Small intestine (tissue), 16 donors: ENCODE measurements at places on chromosomes 12 and 14.

DNA sequence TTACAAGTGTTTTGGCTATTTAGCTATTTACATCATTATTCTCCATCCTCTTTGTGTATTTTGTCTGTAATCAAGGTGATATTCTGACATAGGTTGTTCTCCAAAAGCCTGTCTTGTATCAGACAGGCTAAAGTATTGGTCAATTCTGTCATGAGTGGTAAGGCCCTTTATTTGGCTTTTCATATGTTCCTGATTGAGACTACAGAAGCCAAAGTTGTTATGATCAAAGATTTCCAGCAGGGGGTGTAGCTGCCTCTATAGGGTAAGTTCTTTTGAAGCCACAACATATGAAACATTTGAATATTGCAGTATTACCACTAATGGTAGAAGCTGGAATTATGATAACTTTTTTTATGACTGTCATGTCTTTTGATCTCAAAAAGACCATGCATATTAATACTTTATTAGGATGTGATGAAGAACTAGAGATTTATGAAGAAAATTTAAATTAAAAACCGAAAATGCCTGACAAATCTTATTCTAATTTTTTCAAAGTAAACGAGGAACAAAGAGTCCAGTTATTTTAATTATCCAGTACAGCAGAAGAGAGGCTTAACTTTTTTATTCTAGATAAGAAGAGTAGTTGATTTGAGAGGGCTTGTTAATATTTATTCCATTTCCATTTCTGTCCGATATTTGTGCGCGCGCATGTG, 3.4 kb upstream of the ARHGAP5 start:
- peak; percentile 86 for DNase-seq

- no peak for DNase-seq
These were observed 36.2 kb downstream of the ETV6 start for GRCh38 chr12:11685716-11686115.

DNA sequence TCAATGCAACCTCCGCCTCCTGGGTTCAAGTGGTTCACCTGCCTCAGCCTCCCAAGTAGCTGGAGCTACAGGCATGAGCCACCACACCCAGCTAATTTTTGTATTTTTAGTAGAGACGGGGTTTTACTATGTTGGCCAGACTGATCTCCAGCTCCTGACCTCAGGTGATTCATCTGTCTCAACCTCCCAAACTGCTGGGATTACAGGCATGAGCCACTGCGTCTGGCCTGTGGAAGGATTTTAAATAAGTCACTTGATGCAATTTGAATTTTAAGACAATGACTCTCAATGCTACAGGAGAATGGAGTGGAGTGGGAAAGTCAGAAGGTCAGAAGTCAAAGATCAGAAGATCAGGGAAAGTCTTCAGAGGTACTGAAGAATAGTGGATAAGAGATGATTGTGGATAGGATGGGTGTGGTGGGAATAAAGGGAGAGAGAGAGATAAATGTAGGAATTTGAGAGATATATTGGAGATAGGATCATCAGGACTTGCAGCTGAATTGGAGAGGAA, 15.4 kb downstream of the TMEM52B start:
- no peak for DNase-seq

DNA sequence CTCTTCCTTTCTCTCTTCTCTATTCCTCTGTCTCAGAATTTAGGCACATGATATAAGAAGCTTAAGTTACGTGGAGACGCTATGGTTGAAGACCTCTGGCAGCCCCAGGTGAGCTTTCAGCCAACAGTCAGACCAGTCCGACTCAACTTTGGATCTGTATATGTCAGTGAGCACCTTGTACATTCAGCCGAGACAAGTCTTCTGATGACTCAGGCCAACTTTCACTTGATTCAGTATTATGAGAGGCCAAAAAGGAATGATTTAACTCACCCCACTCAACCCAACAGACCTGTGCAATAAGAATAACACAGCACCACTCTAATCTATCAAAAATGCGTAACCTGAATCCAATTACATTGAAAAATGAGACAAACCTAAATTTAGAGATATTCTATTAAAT, 47.5 kb upstream of the FOXG1 start:
- no peak for DNase-seq

DNA sequence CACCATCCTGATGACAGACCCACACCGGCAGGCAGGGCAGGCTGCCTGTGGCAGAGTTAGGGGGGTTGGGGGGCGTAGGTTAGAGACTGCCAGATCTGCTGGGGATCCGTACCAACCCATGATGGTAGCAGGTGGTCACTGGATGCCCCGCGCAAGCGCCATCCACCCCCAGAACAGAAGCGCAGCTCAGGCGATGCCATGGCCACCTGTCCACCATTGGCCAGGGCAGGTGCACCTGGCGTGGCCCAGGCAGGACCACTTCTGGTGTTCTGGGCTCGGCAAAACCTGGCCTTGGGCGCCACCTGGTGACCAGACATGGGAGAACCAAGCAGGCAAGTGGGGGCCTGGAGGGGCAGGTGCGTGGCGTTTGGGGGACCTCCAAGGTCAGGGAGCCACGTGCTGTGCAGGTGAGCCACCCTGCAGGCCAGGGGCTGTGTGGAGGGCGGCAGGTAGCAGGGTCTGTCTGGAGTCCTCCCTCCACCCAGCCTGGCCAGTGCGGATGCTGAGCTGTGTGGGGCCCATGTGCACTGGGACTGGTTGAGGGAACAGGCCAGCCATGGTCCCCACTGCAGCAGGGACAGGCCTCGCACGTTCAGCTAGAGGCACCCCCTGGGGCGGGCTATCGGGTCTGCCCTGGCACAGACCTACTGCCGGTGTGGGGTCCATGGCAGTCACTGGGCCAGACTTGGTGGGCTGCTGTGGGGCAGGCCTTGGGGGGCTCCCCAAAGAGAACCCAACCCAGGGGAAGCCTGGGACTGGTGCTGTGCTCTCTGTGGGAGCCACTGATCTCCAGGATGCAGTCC, 15.6 kb downstream of the BAG5 start:
- peak; percentile 55 for DNase-seq

- DNase-seq = peak; percentile 41
These were observed 1.4 kb downstream of the HMGA2 start for GRCh38 chr12:65825507-65826352.

- no peak for DNase-seq
These were observed 163.4 kb downstream of the DPF3 start for GRCh38 chr14:72730468-72730867.

GRCh38 chr12:63893170-63893569, 48.7 kb downstream of the SRGAP1 start:
- no peak for DNase-seq

GRCh38 chr12:50322206-50322605, 38.9 kb upstream of the LIMA1 start:
- peak; percentile 60 for DNase-seq

DNA sequence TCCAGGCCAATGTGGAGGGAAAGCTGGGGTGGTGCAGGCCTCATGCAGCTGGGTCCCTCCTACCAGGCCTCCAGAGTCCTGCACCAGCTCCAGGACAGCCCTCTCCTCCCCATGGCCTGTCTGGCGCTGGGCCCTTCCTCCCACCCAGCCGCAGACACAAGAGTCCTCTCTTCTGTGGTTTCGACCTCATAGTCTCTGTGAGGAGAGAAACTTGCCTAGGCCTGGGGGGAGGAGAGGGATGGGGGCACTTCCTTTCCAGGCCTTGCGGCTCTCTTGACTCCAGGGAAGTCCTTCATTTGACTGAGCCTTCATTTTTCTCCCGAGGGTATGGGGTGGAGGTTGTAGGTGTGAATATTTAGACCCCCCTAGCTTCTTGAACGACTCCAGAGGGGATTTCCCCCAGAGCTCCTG, 2.3 kb downstream of the MMP14 start:
- no peak for DNase-seq

DNA sequence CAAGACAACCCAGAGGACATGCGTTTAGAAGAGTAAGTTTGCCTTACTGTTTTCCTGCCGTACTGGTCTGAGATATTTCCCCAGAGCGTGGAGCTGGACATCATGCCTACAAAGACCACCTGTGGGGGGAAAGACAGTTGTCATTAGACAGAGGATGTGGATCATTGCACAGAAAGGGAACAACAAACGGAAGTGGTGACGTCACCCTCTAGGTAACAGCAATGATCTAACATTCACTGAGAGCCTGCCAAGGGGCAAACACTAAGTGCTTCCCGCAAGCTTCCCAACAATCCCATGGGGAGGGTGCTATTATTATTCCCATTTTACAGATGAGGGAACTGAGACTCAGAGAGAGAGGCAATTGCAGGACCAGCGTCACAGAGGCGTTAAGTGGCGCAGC, 48.5 kb downstream of the SVOP start:
- no peak for DNase-seq

DNA sequence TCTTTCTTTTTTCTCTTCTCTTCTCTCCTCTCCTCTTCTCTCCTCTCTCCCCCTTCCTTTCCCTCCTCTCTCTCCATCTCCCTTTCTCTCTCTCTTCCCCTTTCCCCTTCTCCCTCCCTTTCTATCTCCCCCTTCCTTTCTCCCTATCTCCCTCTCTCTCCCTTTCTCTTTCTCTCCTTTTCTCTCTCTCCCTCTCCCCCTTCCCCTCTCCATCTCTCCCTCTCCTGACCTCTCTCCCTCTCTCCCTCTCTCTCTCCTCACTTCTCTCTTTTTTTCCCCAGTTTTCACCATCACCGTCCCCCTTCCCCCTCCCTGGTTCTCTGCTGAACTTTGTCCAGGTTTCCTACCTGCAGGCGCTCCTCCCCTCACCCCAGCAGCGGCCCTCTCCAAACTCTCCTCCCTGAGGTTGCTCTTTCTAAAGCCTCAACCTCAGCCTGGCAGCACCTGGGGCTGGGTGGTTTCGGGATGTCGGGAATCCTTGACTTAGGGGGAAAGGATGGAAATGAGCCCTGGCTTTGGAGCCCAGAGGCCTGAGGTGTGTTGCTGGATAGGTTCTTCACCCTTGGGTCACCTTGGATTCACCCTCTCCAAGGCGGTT, 14.7 kb upstream of the TBX3 start:
- DNase-seq = no peak

GRCh38 chr12:130526813-130527212, 189.1 kb downstream of the PIWIL1 start:
- no peak for DNase-seq

GRCh38 chr12:20370014-20370386, 1.7 kb downstream of the PDE3A start:
- DNase-seq = no peak

- no peak for DNase-seq
These were observed 190.4 kb upstream of the BCL2L14 start for GRCh38 chr12:11880381-11880780.

- DNase-seq = no peak
These were observed 266.5 kb downstream of the SEC23A start for GRCh38 chr14:38836539-38836938.

- DNase-seq = no peak
These were observed 32.0 kb upstream of the CDKN3 start for GRCh38 chr14:54364555-54365415.

- DNase-seq = no peak
These were observed 12.8 kb downstream of the LUM start for GRCh38 chr12:91098461-91098860.

DNA sequence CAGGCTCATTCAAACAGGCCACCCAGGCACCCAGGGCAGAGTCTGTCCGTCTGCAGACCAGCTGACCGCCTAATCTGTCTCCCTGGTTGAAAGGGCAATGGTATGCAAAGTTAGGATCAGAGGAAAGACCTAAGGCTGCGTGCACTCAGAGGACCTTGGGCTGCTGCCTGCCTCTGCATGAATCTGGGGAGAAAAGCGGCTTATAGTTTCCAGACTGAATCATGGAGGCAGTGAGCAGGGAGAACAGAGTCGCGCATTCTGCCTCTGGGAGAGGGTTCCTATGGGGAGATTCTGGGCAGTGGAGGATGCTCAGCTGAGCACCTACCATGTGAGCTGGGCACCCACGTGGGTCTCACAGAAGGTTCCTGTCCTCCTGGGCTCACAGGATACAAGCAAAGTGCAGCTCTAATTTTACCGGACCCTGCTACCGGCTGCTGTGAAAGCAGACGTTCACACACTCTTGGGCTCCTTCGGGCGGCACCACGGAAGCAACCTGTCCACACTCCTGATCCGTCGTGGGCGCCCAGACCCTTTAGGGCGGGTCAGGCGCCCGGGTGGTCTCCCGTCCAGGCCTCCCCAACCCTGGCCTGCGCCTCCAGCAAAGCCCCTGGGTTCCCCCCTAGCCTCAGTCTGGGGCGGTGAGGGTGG, 772 bp downstream of the SCARB1 start:
- peak; percentile 60 for DNase-seq

GRCh38 chr14:61899497-61899896, 137.3 kb downstream of the SNAPC1 start:
- DNase-seq = no peak

DNA sequence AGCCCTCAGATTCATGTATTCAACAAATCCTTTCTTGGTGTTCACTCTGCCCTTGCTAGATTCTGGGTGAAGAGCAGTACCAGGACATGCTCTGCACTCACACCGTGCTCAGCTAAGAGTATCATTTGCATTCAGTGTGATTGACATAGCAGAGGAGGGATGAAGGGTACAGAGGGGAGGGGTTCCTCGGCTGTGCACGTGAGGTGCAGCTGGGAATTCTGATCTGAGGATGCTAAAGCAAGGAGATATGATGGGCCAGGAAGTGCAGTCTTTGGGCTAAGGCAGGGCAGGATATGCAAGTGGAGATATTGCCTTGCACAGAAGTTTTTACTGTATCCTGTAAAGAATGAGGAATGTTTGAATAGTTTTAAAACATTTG, 108.6 kb downstream of the FGD4 start:
- DNase-seq = no peak

GRCh38 chr14:61218157-61218556, 63.0 kb downstream of the TMEM30B start:
- DNase-seq = no peak

DNA sequence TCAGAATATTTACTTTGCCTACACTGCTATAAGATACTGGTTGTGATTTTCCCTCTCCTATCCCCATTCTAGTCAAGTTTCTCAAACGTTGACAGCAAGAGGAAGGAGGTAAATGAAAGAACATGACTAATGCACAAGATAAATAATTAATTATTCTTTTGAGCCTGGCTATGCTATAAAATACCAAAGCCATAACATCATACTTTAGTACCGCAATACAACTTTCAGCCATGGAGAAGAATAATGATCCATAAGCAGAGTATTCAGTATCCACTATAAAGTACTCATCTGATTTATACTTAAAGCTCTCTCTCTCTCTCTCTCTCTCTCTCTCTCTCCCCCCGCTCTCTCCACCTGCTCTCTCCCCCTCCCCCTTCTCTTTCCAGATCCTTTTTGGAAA, 41.3 kb downstream of the TDG start:
- no peak for DNase-seq

- DNase-seq = no peak
These were observed 441.7 kb downstream of the RAD51B start for GRCh38 chr14:68261092-68261842.

DNA sequence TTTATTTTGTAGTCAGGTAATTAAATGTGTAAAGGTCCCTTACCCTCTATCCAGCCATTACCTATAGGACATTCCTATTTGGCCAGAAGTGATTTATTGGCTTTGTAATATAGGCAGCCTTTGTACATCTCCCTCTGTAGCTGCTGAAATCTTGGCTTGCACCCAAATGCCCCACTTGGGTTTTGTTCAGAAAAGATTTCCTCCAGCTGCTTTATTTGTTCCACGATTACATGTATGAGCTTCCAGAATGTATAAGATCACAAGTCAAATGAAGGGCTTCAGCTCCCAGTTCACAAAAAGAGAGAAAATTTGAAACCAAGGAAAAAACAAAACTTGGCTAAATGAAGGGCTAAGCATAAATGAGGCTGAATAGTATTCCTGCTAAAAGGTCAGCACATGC, 103.4 kb downstream of the EFCAB11 start:
- peak; percentile 60 for DNase-seq

GRCh38 chr12:95551913-95552516, 739 bp upstream of the USP44 start:
- no peak for DNase-seq
